Myometrial cell (primary cell): ENCODE measurements at places on chromosomes 2 and 18. TPM values are rescaled to one million over a fixed set of nuclear protein-coding genes. Genes with fewer than 3 reads are reported as not detected.

CNTNAP5 gene
- not detected in 2 replicates for total RNA-seq

IGFBP2 gene
- total RNA-seq: 1,032 and 1,065 TPM in 2 replicates

GPR45 gene
- total RNA-seq: not detected in 2 replicates

NMUR1 gene
- not detected in 2 replicates for total RNA-seq

NCL gene
- total RNA-seq: 53.9 and 91.1 TPM in 2 replicates

ZSWIM2 gene
- not detected in 2 replicates for total RNA-seq

PCARE gene
- total RNA-seq: not detected in 2 replicates

PSD4 gene
- 3.2 and 4.6 TPM in 2 replicates for total RNA-seq

FKBP7 gene
- total RNA-seq: 36.7 and 36.9 TPM in 2 replicates

LRPPRC gene
- total RNA-seq: 40.1 and 49.6 TPM in 2 replicates

PSMA8 gene
- not detected in 2 replicates for total RNA-seq

LAMA1 gene
- 17.7 and 21.6 TPM in 2 replicates for total RNA-seq

THSD7B gene
- total RNA-seq: under 0.01 TPM in 1 of 2 replicates, not detected in the other

RBM43 gene
- 5.2 and 9.2 TPM in 2 replicates for total RNA-seq

ILKAP gene
- 18.3 and 20.2 TPM in 2 replicates for total RNA-seq

ASPRV1 gene
- total RNA-seq: under 0.01 and 0.18 TPM in 2 replicates

TRIB2 gene
- total RNA-seq: 16.1 and 16.3 TPM in 2 replicates

OLA1 gene
- 142 TPM in 2 replicates for total RNA-seq

MC2R gene
- total RNA-seq: not detected in 2 replicates

MEIS1 gene
- 45.6 and 55.5 TPM in 2 replicates for total RNA-seq

DNER gene
- total RNA-seq: 3.2 and 5.8 TPM in 2 replicates

SLC9A2 gene
- total RNA-seq: not detected in 2 replicates

SYT4 gene
- not detected in 2 replicates for total RNA-seq

STPG4 gene
- total RNA-seq: 1.2 TPM in 1 of 2 replicates, not detected in the other

MROH2A gene
- total RNA-seq: not detected in 2 replicates

COLEC11 gene
- total RNA-seq: 0.89 TPM in 1 of 2 replicates, not detected in the other

IL37 gene
- not detected in 2 replicates for total RNA-seq

SPP2 gene
- not detected in 2 replicates for total RNA-seq

ZC3H6 gene
- total RNA-seq: 0.86 and 3.5 TPM in 2 replicates

AKAIN1 gene
- total RNA-seq: not detected in 2 replicates

INHA gene
- total RNA-seq: not detected in 2 replicates

CYRIA gene
- total RNA-seq: 1.4 and 3.0 TPM in 2 replicates

POTEJ gene
- not detected in 2 replicates for total RNA-seq

LYPD1 gene
- total RNA-seq: not detected in 2 replicates

PLCL1 gene
- 0.35 and 0.58 TPM in 2 replicates for total RNA-seq

VWC2L gene
- not detected in 2 replicates for total RNA-seq

RBFA gene
- 39.2 and 44.3 TPM in 2 replicates for total RNA-seq

COL6A3 gene
- 1,153 and 1,391 TPM in 2 replicates for total RNA-seq

BOD1L2 gene
- total RNA-seq: not detected in 2 replicates

SAG gene
- not detected in 2 replicates for total RNA-seq

ELOA2 gene
- total RNA-seq: not detected in 2 replicates

CD28 gene
- total RNA-seq: under 0.01 TPM in 1 of 2 replicates, not detected in the other

SRD5A2 gene
- total RNA-seq: not detected in 2 replicates

SFTPB gene
- total RNA-seq: under 0.01 TPM in 1 of 2 replicates, not detected in the other

XDH gene
- 0.29 and 0.71 TPM in 2 replicates for total RNA-seq
